ENCODE measurements at places on chromosomes 6 and 20.

- DNase-seq: no peak
Measured at GRCh38 chr20:23249541-23249940, 101.0 kb upstream of the NXT1 start.

DNA sequence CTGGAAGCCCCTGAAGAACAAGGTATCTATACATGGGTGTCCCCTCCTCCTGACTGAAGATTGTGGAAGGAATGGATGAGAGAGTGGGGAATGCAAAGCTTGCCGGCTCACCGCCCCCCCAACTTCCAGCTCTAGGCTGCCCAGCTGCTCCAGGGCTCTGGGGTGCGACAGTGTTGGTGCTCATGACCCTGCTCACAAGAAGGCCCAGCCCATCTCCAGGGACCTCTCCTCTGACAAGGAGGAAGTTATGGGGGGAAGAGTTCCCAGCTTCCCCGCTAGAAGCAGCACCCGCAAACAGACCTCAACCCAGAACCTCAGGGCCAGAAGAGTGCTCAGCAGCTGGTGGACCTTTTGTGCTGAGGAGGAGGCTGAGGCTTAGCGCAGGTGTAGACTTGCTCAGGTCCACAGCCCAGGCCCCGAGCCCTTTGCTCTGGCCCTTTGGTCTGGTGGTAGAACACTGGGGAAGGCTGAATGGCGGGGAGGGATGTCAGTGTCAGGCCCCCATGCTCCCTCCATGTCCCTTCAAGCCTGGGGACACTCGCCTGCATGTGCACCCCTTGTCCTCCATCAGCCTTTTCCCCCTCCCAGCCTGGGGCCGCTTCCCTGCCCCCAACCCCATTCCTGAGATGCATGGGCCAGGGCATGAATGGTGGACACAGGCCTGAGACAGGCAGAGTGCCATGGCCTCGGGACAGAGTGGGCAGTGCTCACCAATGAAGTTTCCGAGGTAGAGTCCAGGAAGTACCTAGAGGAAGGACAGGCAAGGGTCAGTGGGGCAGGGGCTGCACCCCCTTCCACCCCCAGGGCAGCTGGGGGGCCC, 1.3 kb downstream of the DUSP15 start:
- DNase-seq: no peak

DNA sequence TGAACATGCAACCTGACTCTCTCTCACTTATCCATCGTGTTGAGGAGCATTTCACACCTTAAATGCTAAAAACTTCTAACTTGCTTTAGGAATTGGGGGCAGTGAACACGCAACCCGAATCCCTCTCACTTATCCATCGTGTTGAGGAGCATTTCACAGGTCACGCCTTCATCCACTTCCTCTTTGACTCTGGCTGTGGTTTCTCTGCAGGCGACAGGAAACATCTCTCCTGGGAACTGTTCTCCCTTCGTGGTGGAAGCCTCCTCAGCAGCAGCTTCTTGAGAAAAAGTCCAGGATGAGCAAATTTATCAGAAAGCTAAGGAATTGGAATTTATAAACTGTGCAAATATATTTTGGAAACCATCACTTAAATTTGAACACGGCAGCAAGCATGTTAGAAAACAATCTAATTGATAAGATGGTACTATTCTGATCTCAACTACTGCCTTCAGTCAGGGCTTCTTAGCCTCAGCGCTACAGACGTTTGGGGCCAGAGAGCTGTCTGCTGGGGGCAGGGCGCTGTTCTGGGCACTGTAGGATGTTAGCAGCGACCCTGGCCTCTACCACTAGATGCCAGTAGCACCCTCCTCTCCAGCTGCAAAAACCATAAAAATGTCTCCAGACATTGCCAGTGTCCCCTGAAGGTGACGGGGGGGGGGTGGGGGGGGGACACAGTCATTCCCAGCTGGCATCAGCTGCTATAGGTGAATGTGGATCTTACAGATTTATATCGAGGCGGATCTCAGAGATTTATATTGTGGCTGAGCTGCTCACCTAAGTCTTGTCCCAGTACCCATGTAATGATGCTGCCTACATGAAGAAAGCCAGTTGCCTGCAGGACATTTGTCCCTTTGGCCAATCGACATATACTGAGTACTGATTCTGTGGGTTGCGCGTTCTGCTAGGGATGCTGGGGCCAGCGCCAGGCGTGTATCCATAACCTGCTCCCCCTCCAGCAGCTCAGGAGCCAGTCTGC, 26.2 kb downstream of the CTCFL start:
- DNase-seq: no peak

GRCh38 chr6:163954088-163954775, 539.7 kb downstream of the QKI start:
- no peak for DNase-seq

GRCh38 chr20:44585057-44585963, 2.9 kb downstream of the PKIG start:
- DNase-seq: no peak

DNA sequence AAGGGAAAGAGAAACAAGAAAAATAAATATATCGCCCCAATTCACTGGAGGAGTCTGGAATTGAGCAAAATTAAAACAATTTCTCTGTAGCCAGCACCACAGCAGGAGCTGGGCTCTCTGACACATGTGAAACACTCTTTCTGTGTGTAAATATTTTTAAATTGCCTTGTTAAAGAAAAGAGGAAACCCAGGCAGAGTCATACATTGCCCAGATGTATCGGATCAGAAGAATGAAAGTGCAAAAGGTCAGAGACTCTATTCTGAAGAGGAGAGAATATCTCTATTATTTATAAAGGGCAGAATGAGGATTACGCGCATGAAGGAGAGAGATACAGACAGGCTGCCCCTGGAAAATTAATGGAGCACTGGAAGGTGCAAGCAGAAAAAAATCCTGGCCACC, 127.0 kb upstream of the MAN1A1 start:
- no peak for DNase-seq
